ENCODE measurements at places on chromosomes 2 and 18.

DNA sequence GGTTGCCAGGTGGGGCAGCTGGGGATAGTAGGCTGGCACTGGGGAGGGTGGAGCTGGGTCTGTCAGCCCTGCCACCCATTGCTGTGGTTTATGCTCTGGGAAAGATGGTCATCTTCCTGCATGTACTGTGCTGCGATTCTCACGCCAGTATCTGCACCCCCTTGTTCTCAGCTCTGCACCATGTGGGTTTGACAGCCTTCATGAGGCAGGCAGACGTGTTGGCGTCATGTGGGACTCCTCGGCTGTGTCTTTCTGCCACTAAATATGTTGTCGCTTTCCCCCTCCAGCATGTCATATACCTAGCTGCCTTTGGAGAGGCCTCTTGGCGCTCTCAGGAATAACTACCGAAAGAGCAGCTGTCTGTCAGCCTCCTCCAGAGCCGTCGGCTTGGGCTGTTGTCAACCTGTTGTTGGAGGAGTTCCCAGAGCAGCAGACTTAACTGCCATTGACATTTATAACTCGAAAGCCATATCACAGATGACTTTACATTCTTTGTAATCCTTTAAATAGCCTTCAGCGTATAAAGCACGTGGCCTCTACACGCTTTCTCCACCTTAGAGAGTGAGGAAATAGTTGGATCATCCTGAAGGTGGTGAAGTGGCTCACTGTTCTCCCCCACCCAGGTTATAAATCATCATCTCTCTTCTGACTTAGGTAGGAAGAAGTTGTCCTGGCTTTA is 80.4 kb upstream of the MGAT5 start:
- DNase-seq, result no peak

DNA sequence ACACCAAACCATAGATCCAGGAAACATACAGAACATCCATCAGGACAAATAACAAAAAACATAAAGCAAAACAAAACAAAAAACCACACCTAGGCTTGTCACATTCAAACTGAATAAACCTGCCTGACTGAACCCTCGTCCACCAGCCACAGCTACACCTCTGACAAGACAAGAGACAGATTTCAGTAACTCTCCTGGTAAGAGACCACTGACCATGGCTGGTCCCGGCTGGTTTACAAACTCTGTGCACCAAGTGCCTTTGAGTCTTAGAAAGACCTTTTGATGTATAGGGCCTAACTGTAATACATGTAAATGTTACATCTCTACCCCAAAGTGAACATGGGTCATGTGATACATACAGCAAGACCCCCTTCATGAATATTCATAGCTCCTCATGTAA is 4.8 kb upstream of the SLC66A2 start:
- no peak for DNase-seq

DNA sequence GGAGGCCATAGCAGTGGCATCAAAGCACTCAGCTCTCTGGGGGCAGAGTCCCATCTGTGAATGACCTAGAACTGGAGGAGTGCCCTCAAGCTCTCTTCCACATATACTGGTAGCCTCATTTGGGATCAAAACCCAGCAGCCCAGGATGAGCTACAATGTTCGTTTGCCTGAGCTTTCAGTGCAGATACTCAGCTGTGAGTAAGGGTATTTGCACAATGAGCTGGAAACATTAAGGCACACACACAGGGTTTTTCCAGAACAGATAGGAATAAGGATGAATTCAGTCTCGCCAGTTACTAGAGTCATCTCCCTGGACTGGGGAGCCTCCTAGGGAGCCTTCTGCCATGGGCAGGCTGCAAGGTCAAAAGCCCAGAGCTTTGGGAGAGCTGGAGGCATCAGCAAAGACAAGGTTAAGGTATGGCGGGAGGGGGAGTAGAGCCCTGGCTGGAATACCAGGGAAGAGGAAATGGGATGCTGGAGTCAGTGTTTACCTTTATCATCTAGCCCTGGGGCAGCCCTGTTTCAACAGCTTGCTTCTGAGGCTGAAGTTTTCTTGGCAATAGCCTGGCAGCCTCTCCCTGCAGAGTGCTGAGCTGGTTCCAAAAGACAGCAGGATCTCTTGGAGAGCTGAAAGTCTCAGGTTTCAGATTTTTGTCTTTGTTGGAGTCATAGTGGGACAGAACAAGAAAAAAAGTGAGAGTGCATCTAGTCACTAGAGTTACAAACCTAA is 187.7 kb downstream of the LOXHD1 start:
- DNase-seq, result no peak

- no peak for DNase-seq
These were observed 780.6 kb downstream of the TSN start for GRCh38 chr2:122535960-122536505.

- peak; percentile 12 for DNase-seq
These were observed 35.6 kb downstream of the FBLN7 start for GRCh38 chr2:112173646-112174319.

- DNase-seq, result no peak
These were observed 1.9 kb upstream of the CABYR start for GRCh38 chr18:24136967-24137373.
